ENCODE measurements at places on chromosomes 16 and 17. TPM values are rescaled to one million over a fixed set of nuclear protein-coding genes. Genes with fewer than 3 reads are reported as not detected.

Gene KRT12
- total RNA-seq, result not detected

Gene RNF222
- total RNA-seq, result not detected

GRCh38 chr17:21513012-21513570, 136.9 kb downstream of the KCNJ12 start:
- peak; percentile 64 for DNase-seq

DNA sequence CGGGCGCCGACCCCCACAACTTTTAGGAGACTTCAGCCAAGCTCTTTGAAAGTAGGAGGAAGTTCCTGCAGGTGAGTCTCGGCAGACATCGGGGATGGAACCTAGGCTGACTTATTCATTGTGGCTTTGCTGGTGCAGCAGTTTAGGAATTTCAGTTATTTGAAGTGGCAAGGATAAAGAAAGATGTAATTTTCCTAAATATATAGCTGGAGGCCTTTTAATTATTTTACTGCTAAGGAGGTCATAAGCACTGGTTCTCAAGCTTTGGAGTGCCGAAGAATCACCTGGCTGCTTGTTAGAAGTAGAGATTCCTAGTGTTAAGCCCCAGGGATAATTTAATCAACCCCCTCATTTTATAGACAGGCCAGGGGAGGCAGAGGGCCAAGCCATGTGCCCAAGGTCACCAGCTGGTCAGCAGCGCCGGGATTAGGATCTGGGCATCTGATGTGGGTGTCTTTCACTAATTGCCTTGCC, 28.9 kb upstream of the BCAR1 start:
- DNase-seq, result no peak

Gene CEMP1
- total RNA-seq, result not detected

- no peak for DNase-seq
Observed at GRCh38 chr16:31357324-31358109, 2.5 kb downstream of the ITGAX start.

All from IMR-90 (cell line).